T-helper 17 cell (primary cell): ENCODE measurements at places on chromosomes 1 and 21.

DNA sequence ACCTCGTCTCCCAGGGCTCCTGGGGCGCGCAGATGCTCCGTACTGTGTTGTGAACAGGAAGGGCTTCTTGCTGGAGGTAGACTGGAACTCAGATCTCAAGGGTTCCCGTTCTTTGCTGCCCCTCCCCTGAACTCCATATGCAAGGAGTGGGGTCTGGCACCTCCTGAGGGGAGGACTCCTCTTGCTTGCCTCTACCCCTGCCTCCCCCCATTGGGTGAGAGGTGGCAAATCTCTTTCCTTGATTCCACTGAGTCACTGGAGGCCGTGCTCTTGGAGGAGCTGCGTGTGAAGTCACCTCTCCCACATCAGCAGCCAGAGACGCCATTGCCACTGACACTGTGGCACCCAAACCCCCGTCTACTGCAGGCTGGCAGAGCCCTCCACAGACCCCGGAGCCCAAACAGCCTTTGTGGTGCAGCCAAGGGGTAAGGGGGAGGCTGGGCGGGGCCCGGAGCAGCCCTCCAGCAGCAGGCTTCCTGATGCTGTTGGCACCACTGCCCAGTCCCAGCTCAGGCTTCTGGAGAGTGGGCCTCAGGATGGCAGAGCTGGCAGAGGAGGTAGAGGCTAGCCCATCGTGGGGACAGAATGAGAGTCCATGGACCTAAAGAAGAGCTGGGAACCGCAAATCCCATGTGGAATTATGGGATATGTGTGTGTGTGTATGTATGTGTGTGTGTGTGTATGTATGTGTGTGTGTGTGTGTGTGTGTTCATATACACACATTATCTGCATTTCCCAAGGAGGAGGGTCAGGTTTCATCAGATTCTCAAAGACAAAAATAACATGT lies 104.9 kb upstream of the RUNX3 start:
- no peak for DNase-seq

- DNase-seq, result no peak
These were observed 57.2 kb downstream of the SLC9C2 start for GRCh38 chr1:173545688-173546087.

GRCh38 chr1:153343040-153343681 lies 5.5 kb downstream of the PGLYRP4 start:
- no peak for DNase-seq

DNA sequence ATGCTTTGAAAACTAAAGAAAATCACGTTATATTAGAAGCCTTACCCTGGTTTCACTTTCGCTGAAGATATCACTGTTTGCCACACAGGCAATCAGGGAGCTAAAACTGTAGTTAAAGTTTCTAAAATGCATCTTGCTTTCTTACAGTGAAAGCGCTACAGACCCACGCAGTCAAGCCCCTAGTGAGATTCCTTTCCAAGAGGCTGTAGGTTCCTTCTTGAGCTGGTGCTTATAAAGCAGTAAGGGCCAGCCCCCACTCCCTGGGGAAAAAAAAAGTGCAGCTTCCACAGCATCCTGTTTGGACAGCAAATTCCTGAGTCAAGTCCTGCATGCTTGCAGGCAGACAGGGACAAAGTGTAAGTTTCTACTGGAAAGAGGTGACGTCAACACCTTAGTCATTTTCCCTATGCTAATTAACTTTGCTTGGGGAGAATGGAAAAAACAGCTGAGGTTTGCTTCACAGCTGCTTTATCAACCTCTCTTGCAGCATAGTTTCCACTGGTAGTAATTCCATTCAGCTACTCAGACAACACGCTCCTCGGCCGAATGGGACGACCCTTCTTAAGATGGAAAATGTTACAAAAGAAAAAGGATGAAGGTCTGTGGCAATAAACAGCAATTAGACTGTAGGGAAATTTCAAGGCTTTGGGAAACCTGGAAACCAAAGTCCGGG lies 14.7 kb upstream of the KCNE1 start:
- DNase-seq, result no peak

- no peak for DNase-seq
These were observed 37.8 kb upstream of the TLR5 start for GRCh38 chr1:223180731-223181321.

DNA sequence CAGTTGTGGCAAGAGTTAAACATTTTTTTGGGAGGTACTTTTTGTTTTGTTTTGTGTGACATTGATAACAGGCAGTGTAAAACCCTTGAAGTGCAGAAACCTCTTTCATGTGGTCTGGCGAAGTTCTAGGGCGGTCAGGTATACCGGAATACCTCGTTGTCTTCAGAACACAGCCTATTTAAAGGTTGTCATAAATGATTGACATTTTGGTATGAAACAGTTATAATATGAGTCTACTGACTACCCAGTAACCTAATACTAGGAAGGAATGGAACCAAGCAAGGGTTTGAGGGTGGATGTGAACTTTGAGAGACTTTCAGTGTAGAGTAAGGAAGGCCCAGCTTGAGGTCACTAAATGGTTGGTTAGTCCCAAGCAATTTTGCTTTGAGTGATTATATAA lies 40.5 kb downstream of the PATJ start:
- peak; percentile 38 for DNase-seq

GRCh38 chr1:222084048-222084447 lies 342.2 kb upstream of the DUSP10 start:
- no peak for DNase-seq
